ENCODE measurements at places on chromosomes 12 and 14.

DNA sequence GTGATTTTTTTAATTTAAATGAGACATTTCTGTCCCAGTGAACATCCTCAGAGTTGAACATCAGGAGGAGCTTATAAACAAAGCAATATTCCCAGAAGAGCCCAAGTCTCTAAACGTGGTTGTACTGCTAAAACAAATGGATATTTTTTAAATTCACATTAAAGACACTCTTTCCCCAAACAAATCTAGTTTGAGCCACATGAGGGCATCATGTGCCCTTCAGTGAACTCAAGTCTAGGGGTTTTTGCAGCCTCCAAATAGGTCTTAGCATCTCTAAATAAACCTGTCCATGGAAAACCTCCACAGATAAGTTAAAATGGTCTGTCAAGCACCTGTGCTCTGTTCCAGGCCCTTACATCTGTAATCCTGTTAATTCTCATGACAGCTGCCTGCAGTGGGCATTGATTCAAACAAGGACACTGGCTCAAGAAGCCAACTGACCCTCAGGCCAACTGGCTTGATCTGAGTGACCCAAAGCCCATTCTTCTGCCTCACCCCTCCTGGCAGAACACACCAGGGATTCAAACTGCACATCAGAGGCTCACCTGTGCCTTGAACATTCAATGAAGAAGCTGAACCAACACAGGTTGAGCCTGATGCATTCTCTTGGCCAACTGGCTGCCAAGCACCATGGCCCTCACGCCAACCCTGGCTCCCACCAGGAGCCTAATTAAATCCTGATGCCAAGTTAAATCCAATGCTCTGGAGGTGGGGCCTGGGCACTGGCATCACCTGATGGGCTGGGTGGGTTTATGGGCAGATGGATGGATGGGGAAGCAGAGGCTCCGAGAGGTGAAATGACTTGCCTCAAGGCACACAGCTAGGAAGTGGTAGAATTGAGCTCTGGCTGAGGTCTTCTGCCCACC lies 8.6 kb downstream of the ISCU start:
- DNase-seq: no peak

DNA sequence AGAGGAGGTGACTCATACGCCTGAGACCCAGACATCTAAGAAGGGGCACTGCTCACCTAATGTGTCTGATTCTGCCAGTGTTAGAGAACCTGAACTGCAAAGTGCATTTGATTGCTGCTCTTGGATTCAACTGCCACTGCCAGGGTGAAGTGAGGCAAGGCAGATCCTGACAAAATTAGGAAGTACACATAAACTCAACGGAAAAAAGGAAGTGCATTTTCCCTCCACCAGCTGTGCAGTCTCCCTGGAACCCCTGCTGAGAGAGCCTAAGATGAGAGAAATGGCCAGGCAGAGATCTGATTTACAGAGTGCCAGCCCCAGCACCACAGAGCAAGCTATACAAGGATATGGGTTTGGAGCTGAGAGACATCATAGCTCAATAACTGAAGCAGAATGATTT lies 215.3 kb downstream of the SEC23A start:
- DNase-seq: no peak

DNA sequence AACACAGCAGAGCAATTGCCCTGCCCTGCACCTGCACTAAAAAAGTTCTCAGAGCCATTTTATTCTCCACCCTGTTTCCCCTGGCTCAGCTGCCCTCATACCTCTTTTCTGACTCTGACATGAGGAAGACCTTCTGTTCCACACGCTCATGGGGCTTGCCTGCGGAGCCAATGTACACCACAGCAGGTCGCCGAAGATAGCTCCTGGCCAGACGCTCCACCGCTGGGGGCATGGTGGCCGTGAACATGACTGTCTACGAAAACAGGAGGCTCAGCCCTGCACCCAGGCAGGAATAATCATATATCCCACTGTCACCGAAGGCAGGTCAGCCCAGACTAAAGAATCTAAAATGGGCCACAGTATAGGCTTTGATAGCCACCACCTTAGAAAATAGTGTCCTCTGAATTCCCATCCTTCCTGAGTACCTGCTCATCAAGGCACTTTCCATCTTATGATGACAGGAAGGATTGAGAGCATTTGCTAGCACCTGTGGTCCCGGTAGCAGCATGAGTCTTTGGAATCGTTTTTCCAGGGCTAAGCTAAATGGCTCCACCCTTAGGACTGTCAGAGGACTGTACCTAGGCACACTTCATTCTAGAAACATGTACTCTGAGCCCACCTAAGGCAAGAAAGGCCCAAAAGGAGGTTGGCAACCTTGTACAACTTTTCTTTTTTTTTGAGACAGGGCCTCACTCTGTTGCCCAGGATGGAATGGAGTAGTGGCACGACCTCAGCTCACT lies 14.2 kb downstream of the CACNB3 start:
- no peak for DNase-seq

DNA sequence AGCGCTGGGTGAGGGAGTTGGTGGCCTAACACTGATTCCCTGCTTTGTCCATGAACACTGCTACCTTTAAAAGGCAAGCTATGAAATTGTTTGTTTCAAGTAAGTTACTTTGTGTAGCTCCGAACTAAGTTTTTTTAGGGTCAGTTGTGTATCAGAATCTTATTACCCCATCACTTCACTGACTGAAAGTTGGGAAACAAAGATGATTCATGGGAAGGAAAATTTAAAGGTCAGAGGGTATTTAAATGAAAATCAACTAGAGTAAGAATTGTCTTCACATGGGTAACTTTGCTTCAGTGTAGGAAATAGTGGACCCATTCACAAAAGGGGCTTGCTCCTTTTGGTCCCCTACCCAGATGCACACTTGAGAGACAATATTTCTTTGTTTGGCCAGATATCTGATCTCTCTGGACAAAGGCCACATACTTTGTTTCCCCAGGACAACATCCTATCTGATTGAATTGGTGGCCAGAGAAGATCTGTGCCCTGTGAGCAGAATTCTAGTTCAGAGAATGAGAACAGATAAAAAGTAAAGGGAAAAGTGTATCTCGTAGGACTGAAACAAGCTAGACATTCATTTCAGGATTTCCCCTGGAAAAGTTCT lies 53.5 kb downstream of the RAB35 start:
- no peak for DNase-seq

- no peak for DNase-seq
These were observed 11.0 kb upstream of the HHIPL1 start for GRCh38 chr14:99633918-99634317.

DNA sequence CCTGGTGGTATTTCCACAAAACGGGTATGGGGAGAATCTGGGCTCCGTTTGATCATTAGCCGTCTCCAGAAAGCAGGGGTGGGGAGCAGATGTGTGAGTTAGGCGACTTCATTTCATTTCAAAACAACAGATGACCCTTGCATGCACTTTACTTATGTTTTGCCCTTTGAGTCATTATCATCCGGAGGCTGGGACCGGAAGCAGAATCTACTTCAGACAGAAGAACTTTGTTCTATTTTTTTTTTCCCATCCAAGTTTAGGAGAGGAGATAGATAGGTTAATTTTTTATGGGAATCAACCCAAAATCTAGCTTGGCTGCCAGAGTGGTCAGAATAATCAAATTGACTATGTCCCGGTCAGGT lies 31.3 kb upstream of the CMAS start:
- no peak for DNase-seq

- DNase-seq: no peak
These were observed 1.6 kb upstream of the RTL1 start for GRCh38 chr14:100905166-100905565.

All from central memory CD4-positive, alpha-beta T cell (primary cell).